ENCODE measurements at places on chromosomes 1 and 21.

DNA sequence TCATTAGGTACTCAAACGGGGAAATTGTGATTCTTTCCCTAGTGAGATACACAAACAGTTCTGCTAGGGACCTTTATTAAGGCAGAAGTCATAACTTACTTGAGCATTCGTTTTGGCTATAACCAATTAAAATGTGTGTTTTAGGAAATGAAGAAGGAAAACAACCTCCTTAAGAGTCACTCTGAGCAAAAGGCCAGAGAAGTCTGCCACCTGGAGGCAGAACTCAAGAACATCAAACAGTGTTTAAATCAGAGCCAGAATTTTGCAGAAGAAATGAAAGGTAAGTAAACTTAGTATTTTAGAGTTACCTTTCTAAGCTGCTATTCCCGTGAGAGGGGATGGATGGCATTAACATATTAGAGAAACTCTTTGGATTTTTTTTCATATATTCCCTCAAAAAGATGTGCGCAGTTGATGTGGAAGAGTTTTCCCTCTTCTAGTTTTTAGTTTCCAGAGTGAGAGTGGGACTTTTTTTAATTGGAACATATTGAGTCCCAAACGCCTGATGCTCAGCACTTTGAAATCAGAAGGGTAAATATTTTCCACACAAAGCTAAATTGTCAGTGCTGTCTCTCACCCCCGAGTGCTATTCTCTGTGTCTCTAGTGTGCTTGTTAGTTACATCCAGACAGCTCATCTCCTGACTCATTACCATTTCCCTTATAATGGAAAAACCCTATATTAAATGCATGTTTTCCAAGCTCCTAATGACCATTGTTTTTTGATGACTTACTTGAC is 34.9 kb downstream of the CENPF start:
- peak; percentile 1 for DNase-seq

GRCh38 chr21:28127175-28127785 is 865.4 kb downstream of the LTN1 start:
- DNase-seq = no peak

DNA sequence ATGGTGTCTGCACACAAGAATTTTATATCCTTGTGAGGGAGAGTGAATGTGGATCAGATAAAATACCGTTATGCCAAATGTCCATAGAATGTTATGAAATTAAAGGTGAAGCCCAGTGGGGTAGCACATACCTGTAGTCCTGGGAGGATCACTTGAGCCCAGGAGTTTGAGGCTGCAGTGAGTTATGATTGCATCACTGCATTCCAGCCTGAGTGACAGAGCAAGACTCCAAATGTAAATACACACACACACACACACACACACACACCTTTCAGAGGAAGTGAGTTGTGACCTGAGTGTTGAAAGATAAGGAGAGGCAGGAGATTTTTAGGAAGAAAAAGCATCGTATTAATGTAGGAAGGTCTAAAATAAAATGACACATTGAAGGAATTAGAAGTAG is 28.1 kb upstream of the ZYG11A start:
- no peak for DNase-seq

DNA sequence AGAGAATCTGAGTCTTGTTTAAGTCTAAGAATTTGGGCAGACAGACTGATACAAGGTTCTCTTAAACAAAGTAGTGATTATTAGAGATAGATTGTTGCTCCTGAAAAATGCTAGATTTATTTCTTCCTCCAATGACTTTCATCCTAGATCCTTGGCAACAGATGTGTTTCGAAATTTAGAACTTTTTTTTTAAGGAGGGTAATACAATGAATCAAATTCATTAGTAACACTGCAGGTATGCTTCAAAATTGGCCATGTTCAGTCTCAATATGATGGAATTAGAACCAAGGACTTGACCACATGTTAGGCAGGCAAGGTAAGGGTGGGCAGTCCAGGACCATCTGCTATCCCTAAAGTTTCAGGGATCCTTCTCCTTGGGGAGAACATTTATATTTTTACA is 4.5 kb upstream of the LCE1F start:
- DNase-seq = no peak

GRCh38 chr1:27496604-27497155 is 6.7 kb upstream of the WASF2 start:
- peak; percentile 54 for DNase-seq

GRCh38 chr1:235289859-235290739 is 37.9 kb downstream of the ARID4B start:
- DNase-seq = no peak

DNA sequence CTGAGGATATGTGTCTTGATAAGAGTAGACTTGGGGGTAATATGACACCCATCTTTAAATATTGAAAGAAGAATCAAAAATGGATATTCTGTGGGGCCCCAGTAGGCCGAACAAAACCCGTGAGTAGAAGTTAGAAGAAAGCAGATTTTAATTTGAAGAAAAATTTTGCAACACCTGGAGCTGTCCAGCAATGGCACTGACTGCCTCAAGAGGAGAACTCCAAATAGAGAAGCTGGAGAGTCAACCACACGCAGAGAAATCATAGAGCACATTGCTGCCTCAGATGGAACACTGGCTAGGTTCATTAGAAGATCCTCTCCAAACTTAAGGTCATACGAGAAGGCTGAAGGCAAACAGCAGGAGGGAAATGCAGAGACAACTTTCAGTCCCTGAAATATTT is 6.8 kb downstream of the NHLH1 start:
- no peak for DNase-seq

DNA sequence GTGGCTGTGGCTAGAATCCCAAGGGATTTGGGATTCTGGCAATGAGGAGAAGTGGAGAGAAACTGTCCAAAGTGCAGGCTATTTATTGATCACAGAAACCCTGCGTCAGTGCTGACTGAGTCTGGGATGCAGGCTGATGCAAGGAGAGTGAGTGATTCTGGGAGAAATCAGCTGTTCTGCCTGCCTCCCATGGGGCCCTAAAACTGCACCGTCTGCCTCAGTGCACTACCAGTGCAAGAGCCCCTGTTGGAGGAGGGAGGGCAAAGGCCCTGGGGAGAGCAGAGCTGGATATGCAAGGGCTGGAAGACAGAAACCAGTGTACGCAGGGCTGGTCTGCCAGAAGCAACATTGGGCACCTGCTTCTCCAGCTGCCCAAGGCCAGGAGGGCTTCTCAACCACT is 42.6 kb downstream of the C1orf198 start:
- no peak for DNase-seq

DNA sequence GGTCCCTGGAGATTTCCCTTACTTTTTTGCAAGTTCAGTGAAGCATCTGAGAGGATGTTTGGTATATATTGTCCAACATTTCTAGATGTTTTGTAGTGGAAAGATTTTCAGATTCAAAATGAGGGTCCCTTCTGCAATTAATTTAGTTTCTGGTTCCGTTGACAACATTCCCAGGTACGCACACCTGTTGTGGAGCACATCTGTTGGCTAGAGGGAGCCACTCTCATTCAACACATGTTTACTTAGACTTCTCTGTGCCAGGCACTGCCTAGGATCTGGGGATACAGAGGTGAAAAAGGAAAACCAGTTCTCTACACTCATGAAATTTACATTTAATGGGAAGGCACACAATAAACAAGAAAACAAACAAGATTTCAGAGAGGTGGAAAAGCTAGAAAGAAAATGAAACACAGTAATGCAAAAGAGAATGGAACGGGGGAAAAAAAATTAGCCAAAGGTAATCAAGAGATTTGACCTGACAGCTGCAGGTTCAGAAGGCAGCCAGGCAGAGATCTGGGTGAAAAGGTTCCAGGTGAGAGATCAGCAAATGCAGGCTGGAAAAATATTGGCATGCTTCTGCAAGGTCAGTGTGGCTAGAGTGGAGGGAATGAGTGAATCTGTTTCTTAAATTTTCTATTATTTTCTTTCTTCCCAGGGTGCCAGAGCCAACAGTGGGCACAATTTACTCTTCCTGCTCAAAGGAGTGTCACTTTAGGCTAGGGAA is 48.4 kb upstream of the KAZN start:
- peak; percentile 56 for DNase-seq

DNA sequence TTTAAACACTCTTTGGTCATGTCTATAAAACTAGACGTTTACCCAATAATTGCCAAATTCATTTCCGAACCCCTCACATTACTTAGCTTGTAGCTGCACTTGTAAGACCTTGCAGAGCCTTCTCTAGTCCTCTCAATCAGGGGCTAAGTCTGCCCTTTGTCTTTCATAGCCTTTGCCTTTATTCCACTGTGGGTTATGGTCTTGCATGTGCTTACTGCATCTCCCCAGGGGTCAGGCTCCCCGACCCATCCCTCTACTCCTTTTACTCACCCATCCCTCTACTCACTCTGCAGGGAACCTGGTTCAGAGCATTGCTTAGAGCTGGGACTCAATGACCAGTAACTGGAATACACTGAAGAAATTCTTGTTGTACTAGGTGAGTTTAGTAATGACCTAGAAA is 235.4 kb downstream of the PCP4 start:
- DNase-seq = no peak

- DNase-seq = no peak
These were observed 336 bp upstream of the DENND2D start for GRCh38 chr1:111200802-111201161.

GRCh38 chr1:43267818-43268425 is 1.9 kb upstream of the TMEM125 start:
- no peak for DNase-seq

DNA sequence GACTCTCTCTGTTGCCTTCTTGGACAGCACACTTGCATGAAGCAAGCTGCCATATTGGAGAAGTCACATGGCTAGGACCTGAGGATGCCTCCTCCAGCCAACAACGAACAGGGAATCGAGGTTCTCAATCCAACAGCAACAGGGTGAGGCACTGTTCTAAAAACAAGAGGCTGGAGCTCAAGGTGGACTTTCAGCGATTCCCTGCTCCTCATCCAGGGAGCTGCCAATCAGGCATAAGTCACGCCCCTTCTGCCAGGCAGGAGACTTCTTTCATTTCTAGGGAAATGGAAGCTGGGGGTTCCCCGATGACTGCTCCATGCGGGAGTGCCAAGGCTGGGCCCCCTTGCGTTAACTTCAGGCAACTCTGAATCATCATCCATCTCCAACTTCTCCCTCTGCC is 22.7 kb upstream of the IFNAR1 start:
- no peak for DNase-seq

GRCh38 chr1:157551694-157552693 is at the start of gene FCRL5:
TSS of gene FCRL5 (minus strand) at chr1:157552515. CDS start at chr1:157552362, 153 bp downstream.
- no peak for DNase-seq

DNA sequence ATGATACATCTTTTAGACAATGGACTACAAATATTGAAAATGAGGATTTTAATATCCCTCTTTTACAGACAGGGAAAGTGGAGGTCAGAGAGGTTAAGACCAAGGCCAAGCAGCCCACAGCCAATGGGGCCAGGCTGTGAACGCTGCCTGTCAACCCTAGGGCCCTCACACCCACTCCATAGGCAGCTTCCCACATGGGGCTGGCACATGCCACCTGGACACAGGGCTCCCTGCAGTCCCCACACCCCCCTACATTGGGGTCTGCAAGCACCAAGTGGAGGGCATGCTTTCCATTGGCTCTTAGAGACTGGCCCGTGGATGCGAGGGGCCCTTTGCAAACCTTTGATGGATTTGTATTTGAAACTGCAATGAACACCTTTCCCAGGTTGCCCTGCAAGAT is 348.5 kb upstream of the VAMP3 start:
- no peak for DNase-seq

DNA sequence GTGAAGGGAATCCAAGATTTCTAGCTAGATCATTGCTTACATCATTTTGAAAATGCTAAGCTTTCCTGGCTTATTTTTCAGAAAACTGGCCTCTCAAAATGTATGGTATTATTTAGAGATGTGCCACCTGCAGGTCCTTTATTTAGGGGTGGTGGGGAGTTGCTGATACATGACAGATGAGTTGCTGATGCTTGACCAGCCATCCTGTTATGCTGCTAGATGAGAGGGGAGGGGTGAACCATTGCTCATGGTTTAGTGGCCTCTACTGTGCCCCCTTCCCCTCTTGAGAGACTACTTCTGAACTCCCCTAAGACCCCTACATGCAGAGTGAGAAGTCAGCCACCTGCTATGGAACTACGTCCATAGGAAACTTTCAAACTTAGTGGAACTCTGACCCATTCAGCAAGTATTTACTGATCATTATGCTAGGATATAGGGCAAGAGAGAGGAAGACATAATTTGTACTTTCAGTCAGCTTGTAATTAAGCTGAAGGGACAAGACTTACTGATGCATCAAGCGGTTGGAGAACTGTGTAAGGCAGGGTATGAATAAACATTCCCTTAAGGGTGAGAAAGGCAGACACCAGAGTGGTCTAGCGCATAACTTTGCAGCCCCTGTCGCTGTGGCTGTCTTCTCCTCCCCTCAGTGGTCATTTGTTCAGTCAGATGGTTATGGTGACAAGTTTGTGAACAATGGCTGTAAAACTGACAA is 34.6 kb downstream of the SLAMF6 start:
- DNase-seq = no peak

GRCh38 chr1:236893626-236894545 is 98.8 kb downstream of the MTR start:
- no peak for DNase-seq

GRCh38 chr1:183368213-183369108 is 49.7 kb downstream of the NMNAT2 start:
- DNase-seq = no peak

- DNase-seq = no peak
These were observed 26.7 kb downstream of the MIER1 start for GRCh38 chr1:66951513-66951912.

- no peak for DNase-seq
These were observed 3.8 kb downstream of the NFIA start for GRCh38 chr1:61085983-61086644.

DNA sequence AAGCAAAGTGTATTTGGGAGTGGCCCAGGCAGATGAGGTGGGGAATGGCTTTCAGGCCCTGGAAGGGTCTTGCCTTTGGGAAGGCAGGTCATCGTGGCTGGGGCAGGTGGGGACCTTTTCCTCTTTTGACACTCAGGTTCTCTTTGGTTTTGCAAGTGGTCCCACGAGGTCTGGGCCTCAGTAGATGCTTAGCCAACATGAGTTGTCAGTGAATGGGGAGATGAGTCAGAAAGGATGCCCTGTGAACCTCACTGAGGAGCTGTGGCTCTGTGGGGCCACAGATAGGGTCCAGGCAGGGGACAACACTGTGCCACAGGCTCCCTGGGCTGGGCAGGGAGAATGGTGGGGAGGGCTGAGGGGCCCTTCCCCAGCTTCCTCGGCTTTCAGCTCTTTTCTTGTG is 19.0 kb downstream of the ARHGEF10L start:
- no peak for DNase-seq

- DNase-seq = no peak
These were observed 35.8 kb downstream of the IER5 start for GRCh38 chr1:181124291-181124751.

GRCh38 chr1:233819042-233819441 is 85.4 kb upstream of the SLC35F3 start:
- no peak for DNase-seq

- no peak for DNase-seq
These were observed 116.0 kb upstream of the CD34 start for GRCh38 chr1:208026880-208027438.

- peak; percentile 93 for DNase-seq
These were observed at the start of gene UBR4 for GRCh38 chr1:19209990-19210771. TSS of gene UBR4 (minus strand) at chr1:19210266. CDS start at chr1:19210248, 18 bp downstream.

All from DMS153 (cell line).